ENCODE measurements at places on chromosomes 7 and 10.

DNA sequence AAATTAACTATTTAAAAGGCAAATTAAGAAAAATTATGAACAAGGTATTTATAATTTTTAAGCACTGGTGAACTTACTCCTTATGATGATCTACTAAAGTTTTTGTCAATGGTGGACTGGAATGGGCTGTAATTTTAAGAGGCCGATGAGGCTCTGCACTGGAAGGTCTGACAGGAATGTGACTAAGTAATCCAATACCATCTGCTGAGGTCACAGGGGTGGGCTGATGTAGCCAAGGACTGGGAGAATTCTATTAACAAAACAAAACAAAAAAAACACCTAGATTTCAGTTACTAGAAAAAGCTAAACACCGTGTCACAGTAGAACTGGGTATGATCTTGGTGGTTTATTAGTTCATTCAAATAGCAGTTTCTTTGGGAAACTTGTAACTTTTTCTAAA, 75.9 kb downstream of the NRBF2 start:
- DNase-seq: no peak

GRCh38 chr10:93363891-93364648, 118.1 kb downstream of the MYOF start:
- no peak for DNase-seq

GRCh38 chr10:70478191-70479164, at the start of gene PALD1:
Gene PALD1 (plus strand): TSS chr10:70478767. CDS start chr10:70525952, 47,185 bp downstream.
- DNase-seq: no peak

DNA sequence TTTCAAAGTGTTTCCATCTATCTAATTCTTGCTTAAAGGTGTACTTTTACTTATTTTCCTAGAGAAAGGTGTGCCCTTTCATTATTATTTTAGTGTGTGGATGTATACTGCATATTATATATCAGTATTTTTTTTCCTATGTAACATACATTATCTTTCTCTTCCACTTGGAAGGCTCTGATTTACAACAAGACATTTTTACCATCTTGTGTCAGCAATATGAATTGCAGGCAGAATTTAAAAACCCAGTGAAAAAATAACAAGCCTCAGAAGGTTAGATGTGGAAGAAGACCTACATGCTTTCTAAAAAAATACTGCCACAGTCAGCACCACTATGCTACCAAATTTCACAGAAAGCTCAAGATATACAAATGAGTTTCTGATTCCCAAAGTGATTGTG, 327.7 kb upstream of the STEAP1 start:
- no peak for DNase-seq

GRCh38 chr7:38185395-38186307, 7.6 kb downstream of the STARD3NL start:
- no peak for DNase-seq

GRCh38 chr10:122050311-122050710, 61.3 kb downstream of the TACC2 start:
- DNase-seq: no peak

GRCh38 chr10:97708976-97709946, 4.3 kb upstream of the MARVELD1 start:
- no peak for DNase-seq

GRCh38 chr7:98733036-98733435, 116.0 kb downstream of the NPTX2 start:
- no peak for DNase-seq

- DNase-seq: no peak
Observed at GRCh38 chr7:77368974-77369373, 47.2 kb downstream of the GSAP start.

- no peak for DNase-seq
Observed at GRCh38 chr7:1622441-1622840, 47.6 kb upstream of the ELFN1 start.

DNA sequence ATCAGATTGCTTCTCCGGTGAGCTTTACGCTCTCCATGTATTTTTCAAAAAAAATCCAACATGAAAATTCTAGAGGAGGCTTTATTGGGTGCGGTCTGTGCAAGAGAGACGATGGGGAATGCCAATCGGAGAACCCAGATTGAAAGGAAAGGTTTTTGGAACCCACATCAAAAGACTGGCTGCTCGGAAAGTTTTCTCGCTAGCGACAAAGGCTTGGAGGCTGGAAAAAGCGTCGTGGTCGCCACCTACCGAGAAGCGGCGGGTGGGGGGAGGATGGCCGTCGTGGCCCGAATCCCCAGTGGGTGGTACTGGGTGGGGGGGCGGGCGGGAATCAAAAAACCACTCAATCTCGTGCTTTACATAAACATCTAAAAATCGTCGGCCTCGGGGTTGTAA, 1.1 kb upstream of the GTF2I start:
- no peak for DNase-seq

DNA sequence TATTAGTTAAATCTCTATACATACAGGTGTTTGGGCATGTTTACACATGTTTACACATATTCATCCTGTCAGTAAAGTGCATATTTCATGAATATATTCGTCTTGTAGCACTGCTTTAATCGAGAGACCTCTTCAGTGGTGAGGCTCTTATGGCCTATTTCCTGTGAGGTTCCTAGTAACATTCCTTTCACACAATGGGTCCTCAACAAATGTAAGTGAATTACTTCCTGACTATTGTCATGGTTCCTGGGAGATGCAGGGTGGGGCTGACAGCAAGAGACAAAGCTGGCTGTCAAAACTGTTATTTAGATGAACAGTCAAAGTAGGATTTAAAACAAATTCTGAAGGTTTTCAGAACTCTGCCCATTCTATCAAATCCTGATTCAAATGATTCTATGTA, 12.4 kb upstream of the SEMA3A start:
- DNase-seq: no peak

- peak; percentile 33 for DNase-seq
Observed at GRCh38 chr7:150450491-150451001, at the start of gene GIMAP8. Gene GIMAP8 (plus strand): TSS chr7:150450630. CDS start chr7:150466699, 16,069 bp downstream.

DNA sequence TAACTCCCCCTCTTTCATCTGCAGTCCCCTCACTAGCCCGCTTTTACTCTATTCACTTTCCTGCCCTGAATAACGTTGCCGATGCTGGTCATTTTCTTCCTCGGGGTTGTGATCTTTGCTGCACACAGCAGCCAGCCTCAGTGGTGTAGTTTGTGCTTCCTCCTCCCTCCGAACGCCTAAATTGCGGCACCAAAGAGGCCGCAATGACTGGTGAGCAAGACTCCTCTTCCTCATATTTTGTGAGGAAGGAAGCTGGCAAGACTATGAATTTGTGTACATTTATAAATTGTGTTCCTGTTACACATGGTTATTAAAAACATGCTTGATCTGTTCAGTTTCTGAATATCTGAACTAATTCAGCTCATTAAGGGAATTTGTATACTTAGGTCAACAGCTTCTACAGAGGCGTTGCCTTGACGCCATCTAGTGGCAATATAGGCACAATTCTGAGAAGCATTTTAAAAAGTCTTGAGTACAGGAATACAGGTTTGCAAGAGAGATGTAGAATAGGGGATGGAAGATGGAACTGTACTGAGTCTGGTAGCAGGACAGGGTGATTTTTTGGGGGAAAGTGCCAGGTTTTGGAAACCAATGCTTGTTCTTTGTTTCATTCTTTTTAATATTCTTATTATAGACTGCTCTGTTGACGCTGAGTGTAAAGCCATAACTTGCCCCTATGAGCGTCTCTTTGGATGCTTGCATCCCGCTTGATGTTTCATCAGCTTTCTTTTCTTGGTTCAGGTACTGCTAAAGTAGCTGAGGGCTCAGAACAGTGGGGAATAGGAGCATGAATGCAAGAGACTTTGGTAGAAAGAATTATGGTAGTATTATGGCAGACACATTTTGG, 4.1 kb upstream of the TAS2R5 start:
- no peak for DNase-seq

DNA sequence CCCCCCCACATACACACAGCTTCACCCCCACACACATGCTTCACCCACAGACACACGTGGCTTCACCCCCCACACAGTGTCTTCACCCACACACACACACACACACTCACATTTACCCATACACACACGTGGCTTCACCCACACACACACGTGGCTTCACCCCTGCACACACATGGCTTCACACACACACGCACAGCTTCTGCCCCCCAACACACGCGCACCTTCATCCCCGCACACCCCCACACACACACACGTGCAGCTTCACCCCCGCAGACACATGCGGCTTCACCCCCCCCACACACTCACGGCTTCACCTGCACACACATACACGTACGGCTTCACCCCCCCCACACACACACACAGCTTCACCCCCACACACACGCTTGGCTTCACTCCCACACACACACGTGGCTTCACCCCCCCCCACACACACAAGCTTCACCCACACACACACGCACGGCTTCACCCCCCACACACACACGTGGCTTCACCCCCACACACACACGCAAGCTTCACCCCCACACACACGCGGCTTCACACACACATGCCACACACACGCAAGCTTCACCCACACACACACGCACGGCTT, 82.4 kb downstream of the NKX6-2 start:
- no peak for DNase-seq

DNA sequence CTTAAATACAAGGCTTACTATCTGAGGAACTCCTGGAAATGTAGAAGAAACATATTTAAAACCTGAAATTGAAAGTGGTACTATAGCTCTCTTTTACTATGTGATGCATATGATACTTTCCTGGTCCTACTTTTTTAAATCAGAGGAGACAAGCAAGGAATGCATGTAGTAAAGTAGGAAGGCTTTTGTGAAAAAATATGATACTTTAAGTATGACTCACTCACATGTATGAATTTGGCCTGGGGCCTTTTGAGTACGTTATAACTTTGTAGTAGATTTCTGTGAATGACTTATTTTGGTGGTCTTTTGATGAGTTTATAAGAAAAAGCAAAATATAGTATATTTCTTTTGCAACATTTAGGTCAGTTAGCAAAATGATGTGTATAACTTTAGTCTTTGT, 53.8 kb downstream of the TAX1BP1 start:
- no peak for DNase-seq

- DNase-seq: no peak
Observed at GRCh38 chr7:92723205-92723604, 113.2 kb downstream of the CDK6 start.

DNA sequence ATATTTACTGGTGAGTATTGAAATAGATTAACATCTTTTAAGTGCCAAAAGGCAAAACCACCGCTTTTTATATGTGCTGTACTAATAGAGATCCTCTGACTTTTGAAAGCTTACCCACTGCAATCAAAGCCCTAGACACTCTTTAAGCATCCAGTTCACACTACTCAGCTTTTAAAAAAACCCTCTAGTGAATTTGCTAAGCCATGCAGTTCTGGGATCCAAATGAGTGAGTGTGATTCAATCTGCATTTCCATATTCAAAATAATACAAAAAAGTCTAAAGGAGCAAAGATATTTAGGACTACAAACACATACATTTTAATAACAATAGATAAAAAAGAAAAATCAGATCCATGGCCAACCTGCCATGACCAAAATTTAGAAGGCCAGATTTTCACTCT, 288.2 kb downstream of the MAGI2 start:
- no peak for DNase-seq

- no peak for DNase-seq
Observed at GRCh38 chr10:126585249-126586017, 85.1 kb downstream of the C10orf90 start.

DNA sequence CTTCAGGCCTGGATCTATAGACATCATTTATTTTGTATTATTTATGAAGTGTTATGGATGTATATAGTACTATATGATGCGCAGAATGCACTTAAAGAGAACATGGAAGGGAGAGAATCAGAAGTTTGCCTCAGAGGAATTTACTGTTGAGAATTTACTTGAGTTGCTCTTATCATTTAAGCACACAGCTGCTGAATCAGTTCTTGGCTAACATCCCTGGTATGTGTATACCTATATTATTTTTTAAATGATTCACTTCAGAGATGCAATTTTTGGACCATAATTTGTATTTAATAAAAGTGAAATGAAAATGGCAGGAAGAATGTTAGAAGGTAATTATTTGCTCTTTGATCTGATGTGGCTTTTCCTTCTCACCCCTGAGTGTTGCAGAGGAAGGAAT, 191.6 kb downstream of the BICC1 start:
- no peak for DNase-seq

DNA sequence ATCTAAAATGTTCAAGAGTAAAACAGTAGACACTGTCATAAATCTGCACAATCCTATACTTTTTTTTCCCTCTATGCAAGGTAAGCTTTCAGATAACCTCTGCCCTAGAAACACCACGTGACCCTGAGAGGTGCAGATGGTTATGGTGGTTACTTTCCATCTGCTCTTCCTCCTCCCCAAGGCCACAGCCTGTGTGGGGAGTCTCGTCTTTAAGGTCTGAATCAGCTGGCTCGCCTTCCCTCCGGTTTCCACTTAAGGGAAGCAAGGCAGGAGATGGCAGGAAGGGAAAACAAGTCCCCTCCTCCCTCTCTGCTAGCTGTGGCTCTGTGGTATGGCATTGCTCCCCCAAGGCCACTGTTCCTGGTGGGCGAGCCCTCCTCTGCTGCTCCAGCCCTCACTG, 181.8 kb downstream of the GLI3 start:
- DNase-seq: no peak

- no peak for DNase-seq
Observed at GRCh38 chr10:121854809-121855445, 72.9 kb downstream of the ATE1 start.

DNA sequence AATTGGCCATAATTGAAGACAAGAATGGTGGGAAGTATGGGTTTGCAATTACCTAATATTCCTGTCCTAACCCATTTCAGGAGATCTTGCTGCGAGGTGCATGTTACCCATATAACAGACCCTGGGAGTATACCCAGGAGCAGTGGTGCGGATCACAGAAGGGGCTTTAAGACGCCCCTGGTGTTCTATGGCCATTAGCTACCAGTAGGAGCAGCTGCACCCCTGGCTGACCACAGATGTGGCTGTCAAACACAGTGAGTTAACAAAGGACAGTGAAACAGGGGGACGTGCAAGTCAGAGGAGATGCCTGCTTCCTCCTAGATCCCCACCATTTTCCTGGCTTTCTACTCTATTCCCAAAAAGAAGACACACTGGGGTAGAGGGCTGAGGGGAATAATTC, 25.2 kb downstream of the AOC1 start:
- no peak for DNase-seq

DNA sequence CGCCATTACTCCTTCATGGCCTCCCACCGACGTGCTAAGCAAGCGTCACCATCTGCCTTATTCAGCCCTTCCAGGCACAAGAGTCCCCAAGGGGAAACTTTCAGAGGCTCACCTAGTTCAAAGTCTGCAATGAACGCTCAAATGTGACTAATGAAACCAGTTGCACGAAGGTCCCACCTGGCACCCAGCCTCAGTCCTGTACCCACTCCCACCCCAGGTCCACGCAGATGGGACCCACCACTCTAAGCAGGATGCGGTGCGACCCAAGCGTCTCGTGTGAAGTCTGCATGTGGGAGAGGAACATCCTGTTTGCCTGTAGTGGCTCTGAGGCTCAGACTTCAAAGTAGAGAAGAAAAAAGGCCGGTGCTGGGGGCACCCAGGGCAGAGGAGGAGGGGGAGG, 40.3 kb downstream of the RGS10 start:
- peak; percentile 23 for DNase-seq

- no peak for DNase-seq
Observed at GRCh38 chr10:131174651-131175540, 136.6 kb downstream of the TCERG1L start.

- DNase-seq: no peak
Observed at GRCh38 chr10:85997544-85997943, 369.1 kb downstream of the GRID1 start.
